ENCODE measurements at places on chromosomes 3 and 15.

GRCh38 chr3:69411346-69411745 is 25.5 kb upstream of the FRMD4B start:
- DNase-seq, result no peak

DNA sequence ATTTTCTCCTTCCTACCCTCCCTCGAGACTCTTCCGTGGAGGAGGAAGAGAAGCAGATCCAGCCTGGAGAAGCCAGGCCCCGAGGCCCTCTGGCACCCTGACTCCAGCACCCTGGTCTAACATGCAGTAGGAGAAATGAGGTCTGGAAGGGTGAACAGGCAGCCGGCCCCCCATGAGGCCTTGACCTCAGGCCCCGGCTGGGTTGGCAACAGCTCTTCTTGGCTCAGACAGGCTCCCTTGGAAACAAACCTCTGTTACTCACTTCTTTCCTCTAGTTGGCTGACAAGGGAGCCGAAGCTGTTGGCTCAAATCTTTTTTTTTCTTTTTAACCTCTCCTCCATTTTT is 73.4 kb downstream of the CPN2 start:
- DNase-seq, result no peak

GRCh38 chr3:23055733-23056376 is 147.3 kb upstream of the UBE2E2 start:
- no peak for DNase-seq

DNA sequence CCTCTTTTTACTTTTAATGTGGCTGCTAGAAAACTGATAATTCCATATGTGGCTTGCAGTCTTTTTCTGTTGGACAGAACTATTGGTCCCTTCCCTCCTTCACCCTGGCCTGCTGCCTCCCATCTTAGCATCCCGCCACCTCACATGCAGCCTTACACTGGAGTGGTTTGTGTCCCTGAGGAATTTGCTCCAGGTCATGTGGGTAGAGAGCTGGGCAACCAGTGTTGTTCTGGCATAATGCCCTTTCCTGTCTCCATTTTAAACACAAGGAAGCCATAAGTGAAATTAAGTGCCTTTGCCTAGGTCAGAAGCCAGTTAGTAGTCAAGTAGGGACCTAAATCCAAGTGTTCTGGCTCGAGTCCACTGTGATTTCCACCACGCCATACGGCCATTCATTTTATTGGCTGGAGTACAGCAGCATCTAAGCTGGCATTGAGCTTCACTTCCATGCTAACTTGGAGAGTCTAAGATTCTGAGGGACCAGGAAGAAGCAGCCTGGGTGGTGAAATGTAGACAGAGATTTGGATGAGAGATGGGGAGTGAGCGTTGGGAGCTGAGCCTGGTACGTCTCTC is 46.0 kb upstream of the PLXNA1 start:
- DNase-seq, result no peak

DNA sequence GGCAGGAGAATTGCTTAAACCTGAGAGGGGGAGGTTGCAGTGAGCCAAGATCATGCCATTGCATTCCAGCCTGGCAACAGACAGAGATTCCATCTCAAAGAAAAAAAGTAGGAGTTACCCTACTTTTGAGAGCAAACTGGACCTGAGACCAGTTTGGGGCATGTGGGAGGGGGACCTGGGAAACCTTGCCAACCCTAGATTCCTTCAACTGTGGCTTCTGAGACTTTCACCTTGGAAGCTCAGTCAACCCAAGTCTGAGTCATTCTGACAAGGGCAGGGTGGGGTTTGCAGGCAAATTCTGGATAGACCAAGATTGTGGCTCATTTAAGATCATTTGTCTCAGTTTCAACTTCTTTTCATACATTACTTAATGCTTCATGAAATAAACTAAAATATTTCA is 23.8 kb upstream of the SIAH2 start:
- DNase-seq, result no peak

DNA sequence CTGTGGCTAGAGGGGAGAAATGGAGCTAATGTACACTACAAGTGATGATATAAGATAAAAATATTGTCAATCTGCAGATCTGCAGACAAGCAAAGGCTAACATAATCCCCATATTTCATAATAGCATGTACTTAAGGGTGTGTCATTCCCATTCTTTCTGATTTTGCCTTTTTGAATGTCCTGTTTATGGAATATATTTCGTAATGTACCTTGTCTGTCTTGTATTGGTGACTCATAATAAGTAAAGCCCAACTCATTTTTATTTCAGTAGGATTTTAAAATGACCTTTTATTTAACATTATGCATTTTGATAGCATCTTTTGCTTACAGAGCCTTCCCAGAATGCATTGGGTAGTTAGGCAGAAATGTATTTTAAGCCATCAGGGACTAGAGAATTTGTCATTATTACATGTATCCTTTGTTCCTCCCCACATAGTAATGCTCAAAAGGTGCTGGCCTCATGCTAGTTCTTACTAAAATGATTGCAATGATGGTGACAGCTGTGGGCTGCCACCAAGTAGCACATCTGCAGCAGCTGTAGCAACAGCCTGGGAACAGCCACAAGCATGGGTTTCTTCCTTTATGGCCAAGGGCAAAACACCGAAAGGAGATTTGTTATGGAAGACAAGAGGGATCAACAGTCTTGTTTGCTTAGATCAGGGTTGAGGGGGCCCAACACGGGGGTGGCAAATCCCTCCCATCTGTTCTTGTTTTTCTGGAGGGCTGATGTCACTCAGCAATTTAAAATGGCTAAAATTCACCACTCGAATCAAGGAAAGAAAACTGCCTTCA is 188.5 kb downstream of the CADPS start:
- DNase-seq, result no peak

GRCh38 chr3:147002721-147003120 is 397.6 kb upstream of the PLSCR5 start:
- no peak for DNase-seq

- no peak for DNase-seq
These were observed 8.1 kb downstream of the MYNN start for GRCh38 chr3:169781209-169781855.

DNA sequence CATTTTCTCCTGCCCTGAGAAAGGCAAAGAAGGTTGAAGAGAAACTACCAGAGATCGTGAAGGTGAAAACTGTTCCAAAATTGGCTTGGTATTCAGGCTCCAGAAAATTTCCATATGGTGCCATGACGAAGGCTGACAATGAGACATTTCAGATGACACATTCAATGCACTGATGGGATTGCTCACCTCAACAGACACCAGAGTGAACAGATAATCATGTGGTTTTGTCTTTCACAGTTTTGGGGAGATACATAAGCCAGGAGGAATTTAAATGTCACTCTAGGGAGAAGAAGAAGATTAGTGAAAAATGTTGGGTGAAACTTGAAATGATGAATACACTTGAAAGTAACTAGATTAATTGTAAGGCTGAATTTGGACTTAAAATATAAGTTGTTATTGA is 339.7 kb upstream of the EPHA3 start:
- DNase-seq, result no peak

- no peak for DNase-seq
These were observed 257.0 kb downstream of the NR1D2 start for GRCh38 chr3:24202071-24202470.

DNA sequence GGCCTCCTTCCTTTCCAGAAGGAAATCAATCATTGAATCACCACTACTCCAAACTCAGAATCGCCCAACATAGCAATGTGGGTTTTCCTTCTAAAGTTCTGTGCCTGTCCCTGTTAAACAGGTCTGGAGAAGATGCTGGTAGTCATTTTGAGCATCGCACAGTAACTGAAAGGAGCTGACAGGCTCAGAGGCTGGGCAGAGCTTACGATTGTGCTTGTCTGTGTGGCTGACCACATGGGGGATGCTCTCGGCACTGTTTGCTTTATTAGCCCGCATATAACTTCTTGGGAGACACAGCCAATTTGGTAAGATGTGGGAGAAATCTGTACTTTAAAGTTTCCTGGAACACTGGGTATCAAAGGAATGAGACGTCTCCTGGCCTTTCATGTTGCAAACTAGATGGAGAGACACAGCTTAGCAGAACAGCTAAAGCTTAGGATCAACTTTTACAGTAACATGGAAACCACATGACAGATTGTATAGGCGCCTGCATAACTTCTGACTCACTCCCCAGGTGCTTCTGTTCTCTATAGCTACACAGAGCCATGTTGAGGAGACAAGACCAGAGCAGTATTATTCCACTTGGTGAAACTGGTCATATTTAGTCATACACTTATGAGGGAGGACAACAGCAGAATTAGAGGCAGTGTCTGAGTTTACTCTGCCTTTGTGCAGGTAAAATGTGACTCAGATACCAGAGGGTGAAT is 374.1 kb downstream of the RORA start:
- no peak for DNase-seq

- DNase-seq, result no peak
These were observed 508.7 kb downstream of the AGBL1 start for GRCh38 chr15:86588413-86588812.

DNA sequence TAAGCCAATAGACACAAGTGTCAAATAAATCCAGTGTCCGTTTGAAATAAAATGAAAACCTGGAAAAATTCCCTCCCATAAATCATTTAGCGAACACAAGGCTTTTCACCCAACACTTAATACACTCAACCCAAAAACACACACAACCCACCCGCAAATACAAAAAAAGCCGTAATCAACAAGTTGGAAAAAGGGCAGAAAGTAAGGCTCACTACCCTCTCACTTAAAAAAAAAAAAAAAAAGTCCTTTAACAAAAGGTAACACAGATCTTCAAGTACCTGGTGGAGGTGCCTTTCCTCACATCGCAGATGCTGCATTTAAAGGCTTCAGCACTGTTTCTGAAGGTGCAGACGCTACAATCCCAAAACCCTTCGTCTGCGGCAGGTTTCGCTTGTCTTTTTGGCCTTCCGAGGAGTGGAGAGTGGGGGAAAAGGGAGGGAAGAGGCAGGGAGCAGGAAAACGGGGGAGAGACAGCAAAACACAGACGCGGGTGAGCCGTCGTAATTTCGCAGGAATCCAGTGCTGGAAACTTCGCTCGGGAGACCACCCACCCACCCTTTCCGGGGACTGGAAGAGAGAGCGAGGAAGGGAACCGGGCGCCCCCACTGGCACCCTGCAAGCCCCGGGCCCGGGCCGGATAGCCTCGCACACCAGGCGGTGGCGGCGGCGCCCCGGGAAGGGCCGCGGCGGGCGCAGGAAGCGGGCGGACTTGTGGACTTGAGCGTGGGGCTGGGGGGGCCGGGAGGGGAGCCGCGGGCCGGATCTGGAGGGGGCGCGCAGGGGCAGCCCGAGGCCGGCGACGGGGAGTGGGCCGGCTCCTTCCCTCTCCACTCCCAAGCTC is 401.8 kb downstream of the SHQ1 start:
- no peak for DNase-seq

DNA sequence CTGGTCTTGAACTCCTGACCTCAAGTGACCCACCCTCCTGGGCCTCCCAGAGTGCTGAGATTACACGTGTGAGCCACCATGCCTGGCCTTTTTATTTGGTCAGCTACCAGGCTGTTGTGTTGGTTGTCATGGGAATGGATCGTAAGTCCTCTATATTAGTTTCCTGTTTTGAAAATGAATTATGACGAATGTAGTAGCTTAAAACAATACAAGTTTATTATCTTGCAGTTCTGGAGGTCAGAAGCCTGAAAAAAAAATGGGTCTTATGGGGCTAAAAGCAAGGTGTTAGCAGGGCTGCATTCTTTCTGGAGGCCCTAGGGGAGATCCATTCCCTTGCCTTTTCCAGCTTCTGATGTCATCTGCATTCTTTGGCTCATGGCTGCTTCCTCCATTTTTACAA is 25.1 kb upstream of the HERC1 start:
- no peak for DNase-seq

DNA sequence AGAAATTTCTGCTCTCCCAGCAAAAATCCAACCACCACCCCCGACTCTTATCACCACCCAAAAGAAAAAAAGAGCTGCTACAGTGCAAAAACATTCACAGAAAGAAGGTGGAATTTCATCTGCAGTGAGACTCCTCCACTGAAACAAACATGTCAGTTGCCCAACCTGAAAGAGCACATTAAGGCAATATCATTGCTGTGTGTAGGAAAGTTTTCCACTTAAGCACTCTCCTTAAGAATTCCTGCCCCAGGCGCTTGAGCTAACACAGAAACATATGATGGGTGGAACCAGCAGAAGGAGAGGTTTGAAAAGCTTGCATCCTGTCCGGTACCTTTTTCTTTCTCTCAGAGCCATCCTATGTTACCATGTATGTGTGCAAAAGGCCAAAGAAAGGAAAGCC is 200.8 kb upstream of the GADL1 start:
- DNase-seq, result no peak

DNA sequence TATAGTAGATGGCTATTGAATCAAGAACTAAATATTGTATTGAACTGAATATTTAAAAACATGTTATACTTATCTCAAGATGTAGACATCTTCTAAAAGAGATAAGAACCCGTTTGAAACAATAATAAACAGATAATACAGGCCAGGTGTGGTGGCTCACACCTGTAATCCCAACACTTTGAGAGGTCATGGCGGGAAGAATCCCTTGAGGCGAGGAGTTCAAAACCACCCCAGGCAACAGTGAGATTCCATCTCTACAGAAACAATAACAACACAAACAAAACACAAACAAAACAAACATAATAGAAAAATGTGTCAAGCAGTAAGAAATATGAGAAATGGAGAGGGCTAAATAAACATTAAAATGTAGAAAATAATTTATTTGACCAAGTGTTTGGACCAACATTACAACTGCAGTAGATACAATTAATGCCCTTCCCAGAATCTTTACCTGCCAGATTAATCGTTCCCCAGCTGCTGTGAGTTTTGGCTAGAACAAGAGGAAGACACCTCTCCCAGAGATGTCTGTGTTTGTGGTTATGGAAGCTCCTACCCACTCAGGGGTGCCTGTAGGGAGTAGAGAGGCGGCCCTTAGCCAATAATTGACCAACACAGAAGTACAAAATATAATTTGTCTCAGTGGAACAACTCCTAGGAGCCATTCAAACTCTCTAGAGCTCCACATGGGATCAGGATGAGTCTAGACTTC is 111.9 kb upstream of the AGTR1 start:
- no peak for DNase-seq

DNA sequence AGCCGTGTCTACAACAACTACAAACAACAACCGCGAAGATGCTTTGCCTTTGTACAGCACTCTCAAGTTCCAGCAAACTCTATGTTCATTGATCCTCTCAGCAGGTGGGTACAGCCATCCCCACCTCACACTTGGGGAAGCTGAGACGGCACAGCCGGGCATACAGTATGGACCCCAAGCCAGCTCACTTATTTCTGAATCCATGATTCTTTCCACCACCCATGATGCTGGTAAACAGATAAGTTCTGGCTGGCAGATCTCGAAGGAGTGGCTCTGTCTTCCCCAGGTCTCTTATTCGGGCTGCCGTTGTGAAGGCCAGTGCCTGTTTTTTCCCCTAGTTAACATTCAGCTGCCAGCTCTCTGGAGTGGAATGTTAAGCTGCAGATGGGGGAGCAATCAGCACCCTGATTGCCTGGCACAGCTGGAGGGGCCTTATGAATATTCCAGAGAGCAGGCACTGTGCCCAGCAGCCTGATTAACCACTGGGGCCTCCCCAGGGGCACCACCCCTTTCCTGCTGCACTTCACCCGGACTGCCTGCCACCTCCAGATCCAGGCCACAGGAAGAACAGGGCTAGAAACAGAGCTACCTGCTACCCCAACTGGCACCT is 73.2 kb downstream of the CORO2B start:
- DNase-seq, result no peak

GRCh38 chr3:64229903-64230302 is 4.6 kb upstream of the PRICKLE2 start:
- DNase-seq, result no peak

Data from activated CD8-positive, alpha-beta memory T cell treated with anti-CD3 and anti-CD28 coated beads for 1 hour (primary cell).